Hippocampal formation (tissue), 2 donors: ENCODE measurements at places on chromosomes 16 and 17.

- no peak for DNase-seq
Measured at GRCh38 chr17:2011411-2012371, 13.4 kb downstream of the RTN4RL1 start.

DNA sequence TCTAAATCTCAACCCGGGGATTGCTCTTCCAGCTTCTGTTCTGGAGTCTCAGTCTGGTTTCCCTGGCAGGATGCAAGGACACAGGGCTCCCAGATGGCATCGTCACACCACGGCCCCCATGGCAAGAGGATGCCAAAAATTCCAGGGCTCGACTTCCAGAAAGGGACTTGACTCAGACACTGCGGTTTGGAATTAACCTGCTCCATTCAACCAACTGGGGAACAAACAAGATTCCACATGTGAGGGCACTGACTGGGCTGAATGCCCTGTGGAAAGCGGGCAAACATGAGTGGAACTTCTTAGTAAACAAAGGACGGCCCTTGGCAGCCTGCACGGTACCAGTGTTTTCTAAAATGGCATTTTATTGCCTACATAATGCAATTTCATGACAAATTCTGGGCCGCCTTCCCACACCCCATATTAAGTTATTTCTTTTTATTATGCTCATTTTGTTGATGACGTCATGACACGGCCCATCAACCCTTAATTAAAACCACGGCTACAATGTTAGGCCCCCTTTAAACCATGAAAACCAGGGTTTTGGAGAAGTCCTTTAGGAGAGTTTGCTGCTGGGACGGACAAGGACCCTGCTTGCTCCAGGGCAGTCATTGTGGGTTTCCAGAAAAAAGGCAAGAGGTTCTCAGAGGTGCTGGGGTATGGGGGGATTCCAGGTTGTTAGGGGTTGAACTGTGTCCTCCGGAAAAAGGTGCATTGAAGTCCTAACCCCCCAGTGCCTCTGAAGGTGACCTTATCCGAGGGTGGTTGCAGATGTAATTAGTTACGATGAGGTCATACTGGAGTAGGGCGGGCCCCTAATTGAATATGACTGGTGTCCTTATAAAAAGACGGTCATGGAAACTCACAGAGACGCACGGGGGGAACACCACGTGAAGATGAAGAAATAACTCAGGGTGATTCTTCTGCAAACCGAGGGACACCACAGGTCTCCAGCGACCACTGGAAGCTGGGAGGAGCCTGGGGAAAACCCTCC lies 205.6 kb downstream of the FOXL1 start:
- no peak for DNase-seq

- no peak for DNase-seq
Measured at GRCh38 chr16:71297341-71297634, 8.1 kb upstream of the CMTR2 start.

DNA sequence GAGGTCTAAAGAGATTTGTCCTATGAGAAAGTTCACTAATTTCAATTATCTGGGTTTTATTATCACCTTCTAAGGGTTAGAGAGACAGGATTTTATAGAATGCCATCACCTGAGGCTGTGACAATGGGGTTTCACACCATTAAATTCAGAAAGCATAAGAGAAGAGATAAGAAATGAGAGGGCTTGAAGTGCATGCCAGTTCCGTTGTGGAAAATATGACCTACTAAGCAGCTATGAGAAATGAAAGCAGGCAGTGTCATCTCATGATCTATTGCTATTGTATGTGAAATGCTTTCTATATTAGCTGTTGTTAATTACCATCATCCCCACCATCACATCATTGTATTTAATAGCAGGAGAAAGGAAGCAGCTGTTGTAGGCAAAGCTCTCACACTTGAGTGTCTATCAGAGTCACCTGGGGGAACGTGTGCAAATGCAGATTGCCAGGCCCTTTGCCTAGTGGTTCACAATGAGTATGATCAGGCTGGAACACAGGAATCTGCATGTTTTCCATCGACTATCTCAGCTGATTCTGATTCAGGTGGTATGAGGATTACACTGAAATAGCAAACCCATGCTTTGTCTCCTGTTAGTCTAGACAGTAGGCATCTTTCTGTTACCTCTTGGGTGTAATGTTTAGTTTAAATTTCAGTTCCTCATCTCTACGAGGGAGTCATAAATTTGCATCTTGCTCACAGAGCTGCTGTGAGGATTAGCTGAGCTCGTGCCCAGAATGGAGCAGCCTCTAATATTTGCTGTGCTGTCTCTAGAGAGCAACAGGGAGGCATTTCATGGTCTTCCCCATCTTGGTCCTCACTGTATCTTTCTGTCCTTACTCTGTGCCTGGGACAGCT lies 256.4 kb downstream of the CDH13 start:
- no peak for DNase-seq

DNA sequence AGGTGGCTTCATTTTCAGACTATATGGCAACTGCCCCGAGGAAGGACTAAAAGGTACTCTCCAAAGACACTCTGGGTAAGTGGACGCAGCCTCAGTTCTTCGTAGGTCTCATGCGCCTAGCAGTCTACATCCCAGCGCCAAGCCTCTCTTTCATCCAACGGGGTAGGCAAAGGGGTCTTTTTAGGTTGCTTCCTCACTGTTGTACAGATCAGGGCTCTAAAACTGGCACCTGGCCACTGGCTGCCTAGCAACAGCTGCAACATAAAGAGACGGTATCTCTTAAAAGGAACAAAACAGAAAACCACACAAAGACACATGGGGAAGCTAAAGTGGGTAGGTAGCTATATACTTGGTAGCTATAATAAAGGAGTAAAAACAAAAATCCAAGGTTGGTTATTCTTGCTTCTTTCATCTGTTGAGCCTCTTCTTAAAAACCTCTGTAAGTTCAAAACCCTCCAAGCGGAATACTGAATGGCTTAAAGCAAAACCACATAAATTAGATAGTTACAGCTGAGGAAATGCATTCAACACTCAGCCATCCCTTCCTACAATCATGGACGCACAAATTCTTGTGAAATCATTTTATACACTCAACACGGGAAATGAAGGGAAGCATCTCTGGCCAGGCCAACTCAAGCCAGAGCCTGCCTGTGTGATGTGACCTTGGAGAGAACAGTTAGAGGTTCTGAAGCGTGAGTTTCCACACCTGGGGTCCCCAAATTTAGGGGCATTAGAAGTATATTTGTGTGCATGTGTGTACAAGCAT lies 22.7 kb downstream of the CYTH1 start:
- DNase-seq, result no peak

DNA sequence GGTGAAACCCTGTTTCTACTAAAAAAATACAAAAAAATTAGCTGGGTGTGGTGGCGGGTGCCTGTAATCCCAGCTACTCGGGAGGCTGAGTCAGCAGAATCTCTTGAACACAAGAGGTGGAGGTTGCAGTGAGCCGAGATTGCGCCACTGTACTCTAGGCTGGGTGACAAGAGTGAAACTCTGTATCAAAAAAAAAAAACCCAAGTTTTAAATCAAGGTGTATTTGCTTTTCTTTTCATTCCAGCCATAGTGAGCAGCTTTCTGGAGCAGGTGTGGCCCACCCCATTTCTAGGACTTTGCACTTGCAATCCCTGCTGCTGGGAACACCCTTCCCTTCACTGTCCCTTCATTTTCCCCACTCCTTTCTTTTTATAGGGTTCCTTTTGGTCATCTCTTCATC lies 28.8 kb downstream of the TMEM238L start:
- DNase-seq, result no peak

GRCh38 chr16:67430977-67431774 lies at the start of gene HSD11B2:
TSS of gene HSD11B2 (plus strand) at chr16:67431121. CDS start at chr16:67431249, 128 bp downstream.
- DNase-seq, result no peak

GRCh38 chr17:67830440-67830839 lies 5.1 kb downstream of the BPTF start:
- no peak for DNase-seq

DNA sequence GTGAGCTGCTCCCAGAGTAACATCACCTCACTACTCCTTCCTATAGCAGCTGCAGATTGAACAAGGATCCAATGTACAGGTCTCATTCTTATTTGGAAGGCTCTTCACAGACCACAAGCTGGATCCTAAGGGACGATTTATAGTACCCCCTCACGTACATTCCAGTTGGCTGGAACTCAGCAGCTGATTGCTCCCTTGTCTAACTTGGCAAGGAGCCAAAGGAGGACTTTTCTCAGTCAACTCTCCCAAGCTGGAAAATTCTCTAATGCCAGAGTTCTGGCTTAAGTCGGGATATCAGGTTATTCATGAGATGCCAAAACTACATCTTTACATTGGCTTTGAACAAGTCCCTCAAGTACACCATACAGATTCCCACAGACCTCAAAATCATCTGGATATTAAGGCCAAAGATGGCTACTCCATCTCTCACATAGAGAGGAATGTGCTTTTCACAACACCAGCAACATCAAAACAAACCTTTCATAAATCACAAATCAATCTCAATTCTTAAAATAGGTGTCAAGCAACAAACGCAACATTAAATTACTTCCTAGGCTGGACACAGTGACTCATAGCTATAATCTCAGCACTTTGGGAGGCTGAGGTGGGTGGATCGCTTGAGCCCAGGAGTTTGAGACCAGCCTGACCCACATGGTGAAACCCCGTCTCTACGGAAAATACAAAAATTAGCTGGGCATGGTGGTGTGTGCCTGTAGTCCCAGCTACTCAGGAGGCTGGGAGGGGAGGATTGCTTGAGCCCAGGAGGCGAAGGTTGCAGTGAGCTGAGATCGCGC lies 39.3 kb downstream of the SMG6 start:
- DNase-seq, result no peak

DNA sequence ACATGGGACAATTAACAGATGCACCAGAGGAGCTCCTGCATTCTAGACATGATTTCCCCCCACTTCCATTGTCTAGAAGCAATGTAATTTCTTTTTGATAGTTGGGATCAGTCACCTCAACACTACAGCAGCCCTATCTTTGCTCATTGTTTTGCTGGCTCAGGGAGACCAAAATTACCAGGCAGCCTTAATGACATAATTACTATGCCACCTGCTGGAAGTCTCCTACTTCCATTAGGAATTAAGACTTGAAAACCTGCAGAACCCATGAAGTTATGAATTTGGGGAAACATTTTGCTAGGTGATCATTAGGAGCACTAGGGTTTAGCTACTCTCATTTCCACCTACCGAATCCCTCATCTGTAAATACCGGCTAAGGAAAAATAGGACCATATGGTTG lies 312.0 kb upstream of the CA10 start:
- no peak for DNase-seq

- no peak for DNase-seq
Measured at GRCh38 chr17:71959154-71959553, 161.7 kb upstream of the SOX9 start.

- no peak for DNase-seq
Measured at GRCh38 chr16:78576941-78577340, 477.5 kb downstream of the WWOX start.

DNA sequence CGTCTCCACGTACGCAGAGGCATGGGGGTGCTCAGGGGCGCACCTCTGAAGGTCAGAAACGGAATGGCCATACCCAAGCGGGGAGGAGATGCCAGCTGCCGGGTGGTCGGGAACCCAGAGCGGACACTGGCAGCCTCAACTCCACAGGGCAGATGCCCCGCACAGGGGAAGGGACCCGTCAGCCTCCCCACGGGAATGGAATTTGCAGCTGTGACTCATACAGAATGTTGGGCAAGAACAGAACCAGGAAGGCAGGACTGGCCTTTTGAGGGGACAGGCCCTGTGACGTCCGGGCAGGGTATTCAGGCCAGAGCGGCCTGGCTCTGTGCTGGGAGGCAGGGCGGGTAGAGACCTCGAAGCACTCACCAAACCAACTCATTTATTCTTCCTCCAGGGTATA lies 7.5 kb downstream of the TK1 start:
- no peak for DNase-seq

DNA sequence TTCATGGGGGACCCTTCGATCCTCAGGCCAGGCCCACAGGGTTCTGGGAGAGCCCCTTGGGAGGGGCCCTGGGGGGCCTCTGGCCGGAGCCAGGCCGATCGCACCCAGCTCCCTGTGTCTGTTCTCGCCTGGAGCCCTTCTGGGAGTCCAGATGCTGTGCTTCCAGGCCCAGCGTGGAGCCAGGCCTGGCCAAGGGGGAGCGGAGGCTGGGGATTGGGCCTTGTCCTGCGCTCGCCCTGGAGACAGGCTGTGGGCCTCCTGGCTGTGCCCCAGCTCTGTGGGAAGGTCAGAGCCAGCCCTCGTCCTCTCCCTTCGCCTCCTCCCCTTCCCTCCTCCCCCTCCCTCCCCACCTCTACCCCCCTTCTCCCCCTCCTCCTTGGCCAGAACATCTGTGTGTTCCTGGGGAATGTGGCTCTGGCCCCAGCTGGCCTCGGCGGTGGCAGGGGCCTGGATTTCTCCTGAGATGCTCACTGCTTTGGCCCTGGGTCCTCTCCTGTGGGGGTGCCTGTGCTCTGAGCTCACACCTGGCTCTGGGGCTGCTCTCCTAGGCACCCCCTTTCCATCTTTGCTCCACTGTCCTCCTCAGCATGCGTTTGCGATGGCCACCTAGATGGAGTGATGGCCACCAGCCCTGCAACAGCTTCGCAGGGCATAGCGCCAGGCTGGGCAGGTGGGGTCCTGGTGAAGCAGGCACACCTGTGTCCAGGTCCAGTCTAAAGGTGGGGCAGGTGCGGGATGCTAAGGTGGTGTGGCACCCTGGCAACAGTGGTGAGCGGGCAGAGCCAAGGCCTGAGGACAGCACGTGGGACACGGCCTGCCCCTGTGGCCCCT lies 90.6 kb upstream of the CIBAR2 start:
- DNase-seq, result no peak

DNA sequence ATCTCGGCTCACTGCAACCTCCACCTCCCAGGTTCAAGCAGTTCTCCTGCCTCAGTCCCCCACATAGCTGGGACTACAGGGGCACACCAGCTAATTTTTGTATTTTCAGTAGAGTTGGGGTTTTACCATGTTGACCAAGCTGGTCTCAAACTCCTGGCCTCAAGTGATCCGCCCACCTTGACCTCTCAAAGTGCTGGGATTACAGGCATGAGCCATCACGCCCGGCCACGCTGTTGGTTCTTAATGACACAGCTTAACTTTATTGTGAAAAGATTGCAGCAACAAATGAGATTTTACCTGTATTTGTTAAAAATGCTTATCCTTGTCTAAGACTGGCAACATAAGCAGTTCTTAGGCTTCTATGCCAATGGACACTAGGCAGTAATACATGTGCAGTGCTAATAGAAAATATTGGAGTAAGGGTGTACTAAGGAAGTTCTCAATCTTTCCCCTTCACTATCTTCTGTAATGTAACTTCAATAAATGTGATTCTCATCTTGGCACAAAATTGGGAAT lies 2.9 kb downstream of the UBB start:
- no peak for DNase-seq

DNA sequence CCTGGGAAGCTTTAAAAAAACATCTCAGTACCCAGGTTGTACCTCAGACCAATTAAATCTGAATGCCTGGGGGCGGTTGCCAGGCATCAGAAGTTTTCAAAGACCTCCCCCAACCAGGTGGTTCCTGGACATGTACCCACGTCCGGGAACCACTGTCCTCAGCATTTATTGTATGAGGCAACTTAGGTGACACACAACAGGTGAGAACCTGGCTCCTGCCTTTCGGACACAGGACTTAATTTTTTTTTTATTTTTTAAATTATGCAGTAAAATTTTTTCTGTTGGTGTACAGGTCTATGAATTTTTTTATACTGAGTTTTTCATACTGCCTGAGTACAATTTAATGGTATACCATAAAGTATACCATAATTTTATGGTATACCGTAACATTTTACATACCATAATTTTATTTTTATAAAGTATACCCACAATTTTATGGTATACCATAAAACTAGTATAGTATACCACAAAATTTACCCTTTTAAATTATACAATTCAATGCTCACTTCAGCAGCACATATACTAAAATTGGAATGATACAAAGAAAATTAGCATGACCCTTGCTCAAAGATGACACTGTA lies 38.7 kb upstream of the DHX8 start:
- DNase-seq, result no peak
